ENCODE measurements at places on chromosomes 12 and 14. TPM values are rescaled to one million over a fixed set of nuclear protein-coding genes. Genes with fewer than 3 reads are reported as not detected.

GRCh38 chr14:103562429-103563225 lies at the start of the genes BAG5 and COA8:
Gene BAG5 (minus strand): TSS chr14:103562657. CDS start chr14:103561164, 1,493 bp downstream.
Gene COA8 (plus strand): TSS chr14:103562960. CDS start chr14:103563002, 42 bp downstream.
- DNase-seq, result peak; percentile 85

DNA sequence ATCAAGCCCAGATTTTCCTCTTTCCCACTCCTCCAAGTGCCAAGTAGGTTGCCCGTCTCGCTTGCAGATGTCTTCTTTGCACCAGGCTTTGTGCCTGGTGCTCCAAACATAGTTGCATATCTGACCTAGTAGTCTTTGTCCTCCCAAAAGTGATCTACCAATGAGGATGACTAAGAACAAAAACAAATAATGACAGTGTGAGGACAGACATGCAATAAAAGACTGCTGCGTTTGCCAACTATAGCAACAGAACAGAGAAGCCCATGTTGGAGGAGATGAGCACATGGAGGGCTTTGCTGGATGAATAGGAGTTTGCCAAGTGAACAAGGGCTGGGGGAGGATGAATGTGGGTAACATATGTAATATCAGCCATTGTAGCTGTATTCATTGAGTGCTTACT lies 15.6 kb downstream of the DTX1 start:
- no peak for DNase-seq

DNA sequence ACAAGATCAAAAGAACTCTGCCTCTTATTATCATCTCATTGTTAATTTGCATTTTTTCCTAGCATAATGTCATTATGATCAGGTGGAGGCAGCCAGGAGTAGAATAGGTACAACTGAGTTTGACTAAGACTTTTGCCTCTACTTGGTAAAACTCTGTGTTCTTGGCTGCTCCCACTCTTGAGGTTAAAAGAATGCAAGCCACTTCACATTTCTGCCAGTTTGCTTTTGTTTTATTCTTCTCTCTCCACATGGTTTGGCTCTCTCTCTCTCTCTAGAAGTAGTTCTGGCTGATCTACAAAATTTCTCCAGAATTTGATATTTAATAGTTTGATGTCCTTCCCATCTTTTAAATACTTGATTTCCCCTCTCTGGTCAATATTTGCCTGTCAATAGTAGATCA lies 170.7 kb upstream of the E2F7 start:
- DNase-seq, result no peak

- no peak for DNase-seq
Observed at GRCh38 chr12:28824849-28825248, 324.2 kb upstream of the FAR2 start.

DNA sequence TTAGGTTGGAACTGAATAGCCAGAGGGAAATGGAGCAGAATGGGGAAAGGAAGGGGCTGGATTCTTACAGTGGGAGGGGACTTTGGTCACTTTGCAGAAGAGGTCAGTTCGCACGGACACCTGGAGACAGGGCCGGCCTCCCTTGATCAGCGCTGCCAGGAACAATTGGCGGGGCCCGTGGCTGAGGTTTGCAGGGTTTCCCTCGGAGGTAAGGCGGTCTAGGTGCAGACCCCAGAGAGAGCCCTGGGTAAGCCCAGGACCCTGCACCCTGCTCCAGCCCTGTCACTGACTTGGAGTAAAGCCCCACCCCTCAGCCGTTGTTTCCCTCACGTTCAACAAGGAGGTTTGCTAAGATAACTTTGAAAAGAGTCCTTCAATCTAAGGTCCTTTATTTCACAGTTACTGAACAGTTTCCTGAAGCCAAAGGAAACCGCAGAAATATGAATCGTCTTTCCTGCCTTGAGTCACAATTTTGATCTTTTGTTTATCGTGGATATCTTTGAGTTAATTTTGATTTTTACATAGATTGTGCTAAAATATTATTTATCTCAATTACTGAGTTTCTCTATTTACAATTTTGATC lies 231.4 kb upstream of the RTL1 start:
- DNase-seq, result no peak

Gene SLC10A1
- total RNA-seq, result not detected

All from thymus (tissue), 14 donors.